ENCODE measurements at places on chromosomes 2 and 18.
A peak's percentile ranks its signal among the peaks of the same experiment; 100 is the strongest.

GRCh38 chr18:23867006-23867405 lies 147.5 kb upstream of the TTC39C start:
- DNase-seq, result no peak

- no peak for DNase-seq
Observed at GRCh38 chr2:47546994-47547393, 144.0 kb downstream of the MSH2 start.

GRCh38 chr2:12606472-12607000 lies 110.2 kb upstream of the TRIB2 start:
- DNase-seq, result no peak

GRCh38 chr2:219475278-219475677 lies 23.4 kb upstream of the GMPPA start:
- DNase-seq, result no peak

DNA sequence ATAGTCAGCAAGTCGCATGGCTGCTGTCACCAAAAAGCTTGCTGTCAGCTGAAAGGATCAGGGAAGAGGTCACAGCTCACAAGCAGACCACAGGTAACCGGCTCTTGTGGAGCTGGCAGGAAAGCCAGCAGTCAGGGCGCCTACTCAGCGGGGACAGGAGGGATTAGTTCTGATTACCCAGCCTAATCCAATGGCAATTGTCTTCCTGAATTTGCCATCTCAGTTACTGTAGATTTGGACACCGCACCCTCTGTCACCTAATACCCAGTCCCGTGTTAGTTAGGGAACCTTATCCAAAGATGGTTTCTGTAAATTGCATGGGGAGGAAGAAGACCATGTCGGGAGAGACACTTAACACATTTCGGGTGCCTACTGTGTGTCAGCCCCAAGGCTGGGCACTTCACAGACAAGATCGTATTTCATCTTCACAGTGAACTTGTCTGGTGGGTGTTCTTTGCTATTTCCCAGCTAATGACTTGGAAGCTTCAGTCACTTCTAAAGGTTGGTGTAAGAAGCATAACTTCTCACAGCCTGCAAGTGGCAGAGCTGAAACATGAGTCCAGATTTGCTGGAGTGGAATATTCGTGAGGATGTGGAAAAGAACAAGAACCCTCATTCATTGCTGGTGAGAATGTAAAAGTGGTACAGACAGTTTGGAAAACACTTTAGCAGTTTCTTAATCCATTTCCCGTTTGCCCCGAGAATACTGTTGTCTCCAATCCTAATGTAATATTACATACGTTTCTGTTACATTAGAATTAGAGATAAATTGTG lies 9.9 kb downstream of the ALPK2 start:
- DNase-seq, result no peak

DNA sequence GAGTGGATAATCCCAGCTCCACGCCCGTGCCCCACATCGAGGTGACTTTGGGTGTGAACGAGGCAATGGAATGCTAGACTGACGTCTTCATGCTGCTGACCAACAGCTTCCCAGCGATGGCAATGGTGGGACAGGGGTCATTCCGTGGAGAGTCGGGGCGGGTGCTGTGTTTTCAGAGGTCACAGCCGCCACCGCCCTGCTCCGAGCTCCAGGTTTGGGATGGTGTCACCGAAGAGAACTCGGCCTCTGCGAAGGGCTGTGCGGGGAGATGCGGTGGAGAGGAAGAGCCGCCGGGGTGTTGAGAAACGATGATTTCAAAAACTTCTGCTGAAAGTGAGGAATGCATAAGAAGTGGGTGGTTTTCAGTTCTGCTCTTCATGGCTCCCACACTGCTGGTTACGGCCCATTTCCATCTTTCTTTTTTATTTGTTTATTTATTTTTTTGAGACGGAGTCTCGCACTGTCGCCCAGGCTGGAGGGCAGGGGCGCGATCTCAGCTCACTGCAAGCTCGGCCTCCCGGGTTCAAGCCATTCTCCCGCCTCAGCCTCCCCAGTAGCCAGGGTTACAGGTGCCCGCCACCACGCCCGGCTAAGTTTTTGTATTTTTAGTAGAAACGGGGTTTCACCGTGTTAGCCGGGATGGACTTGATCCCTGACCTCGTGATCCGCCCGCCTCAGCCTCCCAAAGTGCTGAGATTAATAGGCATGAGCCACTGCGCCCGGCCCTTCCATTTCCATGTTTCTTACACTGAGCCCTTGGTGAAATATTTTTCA lies 142.6 kb downstream of the RTP5 start:
- DNase-seq, result no peak

DNA sequence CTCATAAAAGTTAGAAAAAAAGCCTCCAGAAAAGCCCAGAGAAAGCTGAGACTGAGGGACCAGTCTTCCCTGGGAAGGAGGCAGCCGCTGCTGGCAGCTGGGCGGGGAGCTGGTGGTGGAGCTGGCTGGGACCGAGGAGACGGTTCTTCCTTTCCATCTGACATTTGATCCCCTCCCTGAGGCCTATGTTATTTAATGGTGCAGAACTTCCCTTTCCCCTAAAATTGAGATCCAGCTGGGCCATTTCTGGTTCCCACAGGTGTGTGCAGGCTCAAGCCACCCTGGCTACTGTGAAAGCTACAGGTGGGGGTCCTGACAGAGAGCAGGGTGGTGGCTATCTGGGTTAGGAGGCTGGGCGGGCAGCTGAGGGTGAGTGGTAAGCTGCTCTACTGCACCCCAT lies 81.5 kb upstream of the FZD7 start:
- DNase-seq, result no peak

DNA sequence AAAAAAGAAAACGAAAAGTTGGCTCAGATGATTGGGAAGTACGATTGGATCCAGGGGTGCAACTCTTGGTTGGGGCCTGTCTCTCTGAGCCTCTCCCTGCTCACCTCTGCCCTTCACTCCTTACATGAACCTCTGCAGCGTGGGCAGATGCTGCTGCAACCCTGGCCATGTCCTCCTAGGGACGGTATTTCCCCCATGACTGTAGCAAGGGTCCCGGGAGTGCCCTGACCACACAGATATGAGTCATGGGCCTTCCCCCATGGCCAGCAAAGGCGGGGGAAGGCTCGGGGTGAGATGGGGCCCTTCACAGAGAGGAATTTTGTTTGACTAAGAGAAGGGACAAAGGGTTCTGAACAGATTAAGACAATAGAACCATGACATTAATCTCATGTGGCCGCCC lies 129.0 kb downstream of the NCK2 start:
- DNase-seq, result peak; percentile 58

DNA sequence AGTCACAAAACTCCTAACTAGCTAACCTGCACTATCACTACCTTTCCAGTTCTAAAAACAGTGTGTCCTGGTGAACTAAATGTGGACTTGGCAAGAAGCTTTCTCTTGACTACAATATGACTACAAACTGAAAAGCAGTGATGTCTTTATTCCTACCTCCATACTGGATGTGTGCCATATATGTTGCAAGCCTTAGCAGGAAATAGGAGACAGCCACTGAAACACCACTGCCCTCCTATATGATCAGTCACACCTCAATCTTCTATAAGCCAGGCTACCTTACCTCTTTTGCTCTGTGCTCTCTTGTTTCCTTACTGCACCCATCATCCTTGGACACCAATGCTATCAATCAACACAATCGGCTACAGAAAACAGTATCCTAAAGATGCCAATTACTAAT lies 34.1 kb downstream of the SS18 start:
- DNase-seq, result no peak

- DNase-seq, result no peak
Observed at GRCh38 chr18:12041561-12041960, 52.1 kb upstream of the ANKRD62 start.

- no peak for DNase-seq
Observed at GRCh38 chr2:147632198-147632597, 212.6 kb upstream of the ACVR2A start.

DNA sequence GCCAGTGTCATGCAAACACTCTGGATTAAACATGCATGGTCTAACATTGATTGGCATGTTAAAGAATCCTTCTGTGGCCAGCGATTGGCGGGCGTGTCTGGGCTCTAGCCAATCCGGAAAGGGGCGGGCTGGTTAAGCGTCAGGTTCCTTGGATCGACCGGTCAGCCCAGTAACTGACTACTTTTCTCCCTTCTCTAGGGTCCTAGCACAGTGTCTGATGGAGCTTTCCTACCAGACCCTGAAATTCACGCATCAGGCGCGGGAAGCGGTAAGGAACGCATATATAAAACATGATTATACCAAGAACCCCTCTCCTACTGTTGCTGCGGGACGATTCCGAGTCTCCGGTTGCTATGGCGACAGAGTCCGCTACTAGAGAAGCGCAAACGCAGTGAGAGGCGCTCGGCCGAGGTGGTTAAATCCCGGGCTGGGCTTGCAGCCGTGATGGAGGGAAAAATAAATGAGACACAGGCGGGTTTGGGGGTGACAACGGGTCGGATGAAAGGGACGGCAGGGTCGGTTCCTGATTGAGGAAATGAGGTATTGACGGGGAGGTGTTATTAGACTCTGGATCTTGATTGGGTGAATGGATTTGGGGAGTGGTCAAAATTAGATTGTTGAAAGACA lies 29.4 kb downstream of the KATNAL2 start:
- peak; percentile 20 for DNase-seq

DNA sequence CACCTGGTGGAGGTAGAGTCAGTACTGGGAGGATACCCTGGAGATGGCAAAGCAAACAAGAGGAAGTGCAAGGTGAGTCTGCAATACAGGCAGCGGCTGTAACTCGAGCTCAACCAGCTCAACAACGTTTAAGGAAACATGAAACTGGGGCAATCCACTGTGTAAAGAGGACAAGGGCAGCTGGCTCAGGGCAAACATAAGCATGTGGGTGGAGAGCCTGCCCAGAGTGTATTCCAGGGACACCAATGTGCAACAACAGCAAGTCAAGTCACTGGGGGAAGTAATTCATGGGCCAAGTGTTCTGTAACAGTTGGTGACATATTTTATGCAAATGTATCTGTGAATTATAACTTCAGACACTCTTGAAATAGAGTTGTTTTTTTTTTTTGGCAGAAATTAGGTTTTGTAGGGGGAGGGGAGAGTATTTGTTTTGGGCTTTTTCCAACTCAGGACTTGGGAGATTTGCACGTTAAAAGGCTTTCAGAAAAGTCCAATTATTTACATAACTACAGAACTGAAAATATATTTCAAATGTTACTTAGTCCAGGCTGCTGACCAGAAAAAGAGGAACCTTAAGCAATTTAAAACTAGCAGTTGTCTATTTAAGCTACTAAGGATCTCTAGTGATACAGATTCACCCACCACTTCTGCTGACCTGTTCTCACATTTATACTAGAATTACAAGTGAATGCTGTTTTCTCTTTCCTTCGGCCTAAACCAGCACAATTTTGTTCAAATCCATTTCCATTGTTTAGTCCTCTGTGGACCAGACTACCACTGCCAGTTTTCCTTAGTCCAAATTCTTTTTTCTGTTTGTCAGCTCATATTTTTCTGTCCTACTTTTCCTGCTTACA lies 18.6 kb downstream of the NRXN1 start:
- DNase-seq, result no peak

- DNase-seq, result no peak
Observed at GRCh38 chr2:216394881-216395280, 17.4 kb upstream of the SMARCAL1 start.

- DNase-seq, result no peak
Observed at GRCh38 chr18:24536326-24536725, 75.9 kb downstream of the HRH4 start.

DNA sequence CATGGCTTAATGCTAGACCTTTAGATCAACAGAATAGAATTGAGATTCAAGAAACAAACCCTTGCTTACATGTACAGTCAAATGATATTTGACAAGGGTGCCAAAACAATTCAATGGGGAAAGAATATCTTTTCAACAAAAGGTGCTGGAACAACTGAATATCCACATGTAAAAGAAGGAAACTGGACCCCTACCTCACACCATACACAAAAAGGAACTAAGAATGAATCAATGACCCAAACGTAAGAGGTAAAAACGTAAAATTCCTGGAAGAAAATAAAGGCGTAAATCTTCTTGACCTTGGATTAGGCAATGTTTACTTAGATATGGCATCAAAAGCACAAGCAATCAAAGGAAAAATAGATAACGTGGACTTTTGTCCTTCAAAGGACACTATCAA lies 43.1 kb downstream of the BAZ2B start:
- no peak for DNase-seq

- DNase-seq, result no peak
Observed at GRCh38 chr2:54613386-54613785, 110.1 kb upstream of the EML6 start.

- no peak for DNase-seq
Observed at GRCh38 chr2:218648787-218649100, 10.7 kb downstream of the ZNF142 start.

- no peak for DNase-seq
Observed at GRCh38 chr2:128753321-128753720, 434.7 kb upstream of the HS6ST1 start.

DNA sequence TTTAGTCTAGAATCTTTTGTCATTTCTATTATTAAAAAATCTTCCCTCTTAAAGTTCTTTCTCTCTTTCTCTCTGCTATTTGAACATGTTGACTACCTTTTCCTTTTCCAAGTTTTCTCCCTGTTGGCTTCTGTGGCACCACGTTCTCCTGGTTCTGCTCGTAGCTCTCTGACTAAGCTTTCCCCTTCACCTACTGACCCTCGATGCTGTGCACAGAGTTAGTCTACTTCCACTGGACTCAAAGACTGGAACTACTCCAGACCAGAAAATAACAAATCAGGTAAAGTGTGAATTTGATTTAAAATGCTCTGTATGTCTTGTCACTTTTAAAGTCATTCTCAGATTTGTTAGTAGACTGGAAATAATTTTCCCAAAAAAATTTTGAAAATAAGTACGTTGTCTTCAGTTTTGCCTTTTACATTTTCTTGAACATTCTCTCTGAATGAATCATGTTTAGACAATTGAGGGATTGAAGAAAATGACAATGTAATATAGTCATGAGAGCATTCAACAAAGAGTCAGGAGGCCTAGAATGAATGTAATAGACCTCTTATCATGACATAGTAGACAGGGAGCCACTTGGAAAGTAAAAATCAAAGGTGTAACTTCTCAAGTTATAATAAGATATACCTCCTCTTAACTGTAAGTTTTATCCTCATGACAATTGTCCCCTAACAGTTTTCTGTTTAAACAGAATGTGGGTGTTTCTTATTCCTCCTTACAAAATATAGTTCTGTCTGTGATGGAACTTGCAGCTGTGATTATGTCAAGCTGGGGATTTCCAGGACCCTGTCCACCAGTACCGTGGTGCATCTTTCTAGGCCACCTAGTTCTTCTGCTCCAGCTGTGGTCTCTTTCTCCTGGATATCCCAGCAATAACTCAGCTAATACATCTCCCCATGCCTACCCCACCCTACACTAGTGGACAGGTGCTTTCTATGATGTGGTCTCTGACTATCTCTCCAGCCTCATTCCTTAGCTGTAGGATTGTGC lies 25.5 kb downstream of the ITPRID2 start:
- DNase-seq, result no peak

DNA sequence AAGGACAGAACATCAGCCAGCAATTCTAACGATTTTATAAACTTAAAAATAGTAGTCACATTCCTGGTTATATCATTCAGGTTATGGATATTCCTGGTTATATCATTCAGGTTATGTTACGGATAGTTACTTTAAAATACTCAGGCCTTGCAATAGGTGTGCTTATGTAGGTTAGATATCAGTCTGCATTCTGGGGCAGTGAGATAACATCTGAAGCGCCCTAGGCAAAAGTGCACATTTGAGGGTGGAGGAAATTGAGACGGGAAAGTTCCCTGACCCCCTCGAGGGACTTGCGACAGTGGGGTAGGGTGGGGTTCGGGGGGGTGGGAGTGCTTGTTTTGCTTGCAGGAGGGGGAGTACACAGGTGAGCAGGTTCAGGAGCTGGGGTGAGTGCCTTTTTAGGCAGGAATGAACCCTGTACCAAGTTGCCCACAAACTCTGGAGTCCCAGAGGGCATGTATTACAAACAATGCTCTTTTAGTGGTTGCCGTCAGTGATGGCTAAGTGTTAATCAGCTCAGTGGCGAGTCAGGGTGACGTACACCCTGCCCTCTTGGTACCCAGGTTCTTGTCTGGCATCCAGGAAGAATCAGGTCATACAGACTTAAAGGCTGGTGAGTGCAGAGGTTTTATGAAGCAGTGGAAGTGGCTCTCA lies 31.8 kb downstream of the CREG2 start:
- DNase-seq, result no peak
